ENCODE measurements at places on chromosomes 16 and 17. TPM values are rescaled to one million over a fixed set of nuclear protein-coding genes. Genes with fewer than 3 reads are reported as not detected.

The ITGAL gene
- total RNA-seq: 2.0 TPM

The SMIM5 gene
- 6.4 TPM for total RNA-seq

The TPSD1 gene
- not detected for total RNA-seq

The TEX14 gene
- not detected for total RNA-seq

DNA sequence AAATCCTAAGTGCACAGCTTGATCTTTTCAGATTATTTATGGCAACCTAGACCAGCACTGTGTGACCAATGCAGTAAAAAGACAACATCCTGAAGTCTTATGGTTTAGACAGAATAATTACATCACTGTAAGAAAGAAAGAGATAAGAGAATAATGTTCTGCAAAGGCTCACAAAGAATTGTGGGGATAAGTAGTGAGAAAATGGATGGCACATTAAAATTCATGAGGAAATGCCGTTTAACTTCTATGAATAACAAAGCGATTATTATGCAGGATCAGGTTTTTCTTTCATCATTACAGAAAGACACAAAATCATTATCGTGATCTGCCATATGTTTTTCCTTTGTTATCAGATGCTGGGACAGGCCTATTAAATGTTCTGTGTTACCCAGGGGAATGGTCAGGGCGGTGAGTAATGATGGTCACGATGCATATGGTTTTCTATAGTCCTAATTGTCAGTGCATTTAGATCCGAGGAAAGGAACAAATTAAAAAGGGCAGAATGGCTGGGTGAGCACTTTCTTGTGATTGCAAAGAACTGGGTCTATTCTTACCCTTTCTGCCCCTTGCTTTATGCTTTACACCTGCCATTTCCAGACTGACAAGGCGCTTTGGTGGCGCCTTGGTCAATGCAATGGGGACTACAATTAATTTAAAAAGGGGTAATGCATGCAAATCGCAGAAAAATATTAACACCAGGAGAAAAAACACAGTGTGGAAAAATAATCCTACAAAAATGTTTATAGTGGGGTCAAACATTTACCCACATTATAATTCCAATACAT, 18.1 kb upstream of the DHX40 start:
- DNase-seq: no peak

DNA sequence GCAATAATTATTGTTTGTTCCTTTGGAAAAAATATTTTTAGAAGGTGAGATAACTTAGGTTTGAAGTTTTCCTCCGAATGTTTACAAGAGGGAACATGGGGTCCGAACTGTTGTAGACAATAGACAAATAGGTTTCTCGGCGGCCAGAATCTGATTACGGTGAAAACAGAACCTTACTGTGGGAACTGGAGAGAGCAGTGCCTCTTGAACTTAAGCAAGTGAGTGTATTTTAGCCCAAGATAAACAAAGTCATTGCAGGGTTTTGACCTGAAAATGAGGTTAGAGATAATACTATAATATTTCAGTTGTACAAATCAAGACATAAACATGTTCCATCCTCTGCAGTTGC, 134.7 kb downstream of the ABCA8 start:
- no peak for DNase-seq

DNA sequence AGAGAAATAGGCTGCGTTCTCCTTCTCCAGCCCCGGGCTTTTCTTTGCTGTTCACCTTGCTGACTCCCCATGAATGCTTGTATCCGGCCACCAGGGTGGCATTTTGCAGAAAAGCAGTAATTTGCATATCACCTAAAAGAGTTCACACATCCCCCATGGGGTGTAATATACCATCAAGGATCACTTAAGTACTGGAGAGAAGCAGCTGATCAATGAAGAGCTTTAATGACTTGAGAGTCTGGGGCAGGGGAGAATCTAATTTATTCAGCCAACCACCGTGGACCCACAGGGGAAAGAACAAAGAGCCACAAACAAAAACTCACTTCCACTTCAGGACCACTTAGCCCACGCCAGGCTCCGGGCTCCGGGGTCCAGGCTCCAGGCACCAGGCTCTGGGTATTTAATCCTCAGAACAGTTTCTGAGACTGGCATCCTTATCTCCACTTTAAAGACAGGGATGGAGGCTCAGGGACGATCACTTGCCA, 33.9 kb upstream of the SEC14L1 start:
- no peak for DNase-seq

Data from right atrium auricular region (tissue), 2 donors.